ENCODE measurements at places on chromosomes 16 and 17.

- DNase-seq = no peak
Observed at GRCh38 chr16:20897253-20897897, 2.8 kb downstream of the DCUN1D3 start.

GRCh38 chr17:4474093-4474492, 24.6 kb upstream of the SPNS2 start:
- no peak for DNase-seq

- no peak for DNase-seq
Observed at GRCh38 chr16:88812513-88813268, 963 bp upstream of the APRT start.

DNA sequence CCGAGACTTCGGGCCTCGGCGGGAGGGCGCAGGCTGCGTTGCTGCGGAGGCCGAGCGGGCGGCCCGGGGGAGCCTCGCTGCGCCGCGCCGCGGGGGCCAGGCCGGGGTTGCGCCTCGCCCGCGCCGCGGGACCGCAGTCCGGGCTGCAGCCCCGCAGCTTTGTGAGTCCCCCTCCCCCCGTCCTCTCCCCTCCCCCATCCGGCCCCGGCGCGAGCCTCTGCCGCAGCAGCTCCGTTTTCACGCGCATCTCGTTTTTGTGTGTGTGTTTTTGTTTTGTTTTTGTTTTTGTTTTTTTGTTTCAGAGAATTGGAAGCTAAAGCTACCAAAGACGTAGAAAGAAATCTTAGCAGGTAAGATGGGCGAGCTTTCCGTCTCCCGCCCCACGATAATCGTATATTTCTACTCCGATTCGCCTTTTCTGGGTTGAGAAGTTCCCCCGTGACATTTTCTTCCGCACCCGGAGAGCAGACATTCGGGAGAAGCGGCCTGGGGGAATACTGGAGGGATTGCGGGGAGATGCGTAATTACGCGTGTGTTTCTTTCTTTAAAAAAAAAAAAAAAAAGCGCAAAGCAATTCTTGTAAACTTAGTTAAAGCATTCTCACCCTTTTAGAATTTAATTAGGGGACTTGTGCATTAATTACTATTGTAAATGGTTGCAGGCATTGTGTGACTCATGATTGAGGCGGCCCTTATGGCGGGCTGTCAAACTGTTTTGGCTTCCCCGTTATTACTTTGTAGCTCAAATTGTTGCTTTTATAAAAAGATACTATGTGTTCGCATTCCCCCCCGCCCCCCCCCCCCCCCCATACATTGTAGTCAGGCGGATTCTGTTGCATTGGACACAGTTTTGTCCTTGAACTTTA, 732 bp downstream of the TNRC6A start:
- DNase-seq = no peak

DNA sequence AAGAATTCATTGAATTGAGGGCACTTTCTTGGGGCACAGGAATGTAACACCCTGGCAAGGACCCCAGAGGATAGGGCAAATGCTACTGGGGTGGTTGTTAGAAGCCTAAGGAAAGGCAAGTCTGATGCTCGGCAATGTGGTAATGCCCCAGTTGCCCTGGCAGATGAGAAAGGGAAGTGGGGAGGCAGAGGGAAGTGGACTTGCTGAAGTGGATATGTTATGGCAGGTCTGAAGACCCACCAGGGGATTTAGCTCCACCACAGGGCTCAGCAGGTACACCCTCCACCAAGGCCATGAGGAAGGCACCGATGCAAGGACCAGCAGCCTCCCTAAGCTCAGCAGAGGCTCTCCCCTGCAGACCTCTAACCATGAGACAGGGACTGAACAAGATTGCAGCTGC, 184.8 kb downstream of the IRX5 start:
- no peak for DNase-seq

DNA sequence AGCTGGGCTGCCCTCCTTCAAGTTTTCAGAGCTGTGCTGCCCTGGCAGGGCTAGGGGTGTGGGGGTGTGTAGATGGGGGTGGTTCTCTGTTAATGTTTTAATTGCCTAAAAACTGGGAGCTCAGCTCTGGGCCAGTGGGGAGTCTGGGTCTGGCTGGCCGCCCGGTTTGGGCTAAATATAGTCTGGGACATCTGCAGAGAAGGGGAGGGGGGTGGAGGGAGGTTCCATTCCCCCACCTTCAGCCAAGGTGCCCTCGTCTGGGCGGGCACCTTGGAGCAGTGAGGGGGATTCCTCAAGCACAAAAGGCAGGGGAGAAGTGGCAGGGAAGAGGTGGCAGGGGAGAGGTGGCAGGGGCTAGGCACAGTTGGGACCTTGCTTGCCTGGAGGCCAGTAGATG, 13.0 kb downstream of the RARA start:
- DNase-seq = no peak

GRCh38 chr17:32732900-32733299, 144.0 kb downstream of the MYO1D start:
- no peak for DNase-seq

Measured in esophagus muscularis mucosa (tissue), 4 donors.